ENCODE measurements at places on chromosomes 13 and 19. TPM values are rescaled to one million over a fixed set of nuclear protein-coding genes. Genes with fewer than 3 reads are reported as not detected.
A peak's percentile ranks its signal among the peaks of the same experiment; 100 is the strongest.

DNA sequence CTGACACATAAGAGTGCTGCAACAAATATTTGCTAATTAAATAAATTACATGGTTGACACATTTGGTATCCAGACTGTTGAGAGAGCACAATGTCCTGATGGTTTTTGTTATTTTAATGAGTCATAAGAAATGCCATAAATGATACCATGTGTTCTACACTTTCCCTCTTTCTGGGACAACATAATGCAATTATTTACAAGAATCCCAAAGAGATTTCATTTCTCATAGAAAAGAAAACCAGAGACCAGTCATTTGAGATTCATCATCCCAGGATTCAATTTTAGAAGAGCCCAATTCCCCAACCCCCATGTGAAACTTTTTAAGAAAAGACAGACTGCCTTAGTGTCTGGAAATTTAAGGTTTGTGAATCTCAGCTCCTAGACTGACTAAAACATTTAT is 399.6 kb downstream of the DCT start:
- DNase-seq: no peak

DNA sequence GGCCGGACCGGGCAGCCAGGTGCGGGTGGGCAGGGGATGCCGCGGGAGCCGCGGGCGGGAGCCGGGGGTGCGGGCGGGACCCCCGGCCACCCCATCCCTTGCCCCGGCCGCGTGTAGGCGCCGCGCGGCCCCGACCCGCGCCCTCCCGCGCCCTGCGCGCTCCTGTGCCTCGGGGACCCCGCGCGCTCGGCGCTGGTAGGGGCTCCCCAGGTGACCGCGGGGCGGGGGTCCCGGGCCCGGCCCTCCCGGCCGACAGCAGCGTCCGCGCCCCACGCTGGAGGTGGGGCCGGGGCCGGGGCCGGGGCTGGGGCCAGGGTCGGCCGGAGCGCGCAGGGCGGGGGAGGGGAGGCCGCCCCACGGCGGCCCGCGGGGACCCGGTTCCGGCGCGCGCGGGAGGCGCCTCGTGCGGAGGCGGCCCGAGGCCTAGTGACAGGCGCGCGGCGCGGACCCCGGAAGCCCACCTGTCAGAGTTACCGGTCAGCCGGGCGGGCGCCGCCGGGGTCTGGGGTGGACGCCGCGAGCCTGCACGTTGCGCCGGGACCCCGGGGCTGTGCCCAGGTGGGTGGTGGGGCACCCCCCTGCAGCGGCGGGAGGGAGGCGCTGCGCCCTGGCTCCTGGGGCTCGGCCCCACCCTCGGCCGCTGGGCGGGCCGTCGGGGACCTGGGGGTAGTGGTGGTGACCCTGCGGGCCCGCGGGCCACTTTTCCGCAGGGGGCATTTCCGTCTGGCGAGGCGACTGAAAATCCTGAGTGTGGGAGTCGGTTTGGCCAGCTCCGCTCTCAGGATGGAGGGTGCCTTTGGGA is 518 bp downstream of the TFDP1 start:
- no peak for DNase-seq

DNA sequence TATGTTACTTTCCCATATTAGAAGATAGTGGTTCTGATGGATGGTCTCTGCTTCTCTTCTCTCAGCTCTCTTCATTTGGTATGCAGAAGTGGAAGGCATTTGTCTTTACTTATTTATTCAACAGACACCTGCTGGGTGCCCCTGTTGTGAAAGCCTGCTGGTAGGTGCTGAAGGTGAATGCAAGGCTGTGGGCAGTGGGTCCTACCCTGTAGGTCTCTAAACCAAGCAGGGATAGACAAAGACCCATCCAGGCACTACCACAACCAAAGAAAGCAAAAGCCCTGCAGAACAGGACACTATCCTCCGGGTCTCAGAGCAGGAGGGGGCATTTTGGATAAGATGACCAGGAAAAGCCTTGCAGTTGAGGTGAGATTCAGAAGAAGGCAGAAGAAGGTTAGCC is 106.1 kb downstream of the STARD13 start:
- no peak for DNase-seq

- DNase-seq: peak; percentile 61
Measured at GRCh38 chr19:51777570-51778462, 16.8 kb downstream of the FPR2 start.

DNA sequence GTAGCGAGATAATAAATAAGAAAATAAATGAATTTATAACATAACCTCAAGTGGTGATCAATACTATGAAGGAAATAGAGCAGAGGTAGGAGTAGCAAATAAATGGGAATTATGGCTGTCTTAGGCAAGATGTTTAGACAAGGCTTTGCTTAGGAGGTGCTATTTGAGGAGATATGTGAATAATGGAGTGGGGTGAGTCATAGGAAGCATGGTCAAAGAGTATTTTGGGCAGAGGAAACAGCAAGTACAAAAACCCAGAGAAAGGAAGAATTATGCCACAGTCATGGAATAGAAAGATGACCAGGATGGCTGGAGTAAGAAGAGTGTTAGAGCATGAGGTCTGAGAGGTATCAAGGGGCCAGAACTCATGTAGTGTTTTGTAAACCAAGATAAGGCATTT is 33.6 kb upstream of the LPAR6 start:
- DNase-seq: no peak

Gene CNFN
- polyA plus RNA-seq: 0.52 TPM

Gene C13orf42
- polyA plus RNA-seq: 0.24 TPM

GRCh38 chr19:51347209-51347928 is 5.4 kb upstream of the VSIG10L start:
- no peak for DNase-seq

- DNase-seq: no peak
Measured at GRCh38 chr19:7883796-7884570, 4.3 kb upstream of the LRRC8E start.

Measured in left renal pelvis (tissue), 4 donors.